ENCODE measurements at places on chromosomes 7 and 10.

DNA sequence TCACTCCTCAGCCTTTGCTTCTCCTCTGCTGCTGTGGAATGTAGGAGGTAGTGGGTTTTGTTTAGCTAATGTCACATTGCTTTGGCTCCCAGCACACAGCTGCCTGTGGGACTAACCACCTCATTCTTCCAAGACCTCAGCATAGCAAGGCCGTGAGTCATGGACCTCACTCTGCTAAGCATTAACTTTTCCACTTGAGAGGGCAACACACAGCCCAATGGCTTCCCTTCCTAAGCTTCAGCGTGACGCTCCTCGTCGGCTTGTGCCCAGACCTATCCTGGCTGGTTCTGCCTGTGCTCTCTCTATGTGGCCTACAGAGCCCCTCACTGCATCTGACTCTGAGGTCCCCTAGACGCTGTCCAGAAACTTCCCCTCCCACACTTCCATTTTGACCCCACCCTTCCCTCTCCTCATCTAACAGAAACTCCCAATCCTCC, 23.3 kb downstream of the MYOF start:
- peak; percentile 95 for DNase-seq

GRCh38 chr10:24814568-24815313, 91.1 kb upstream of the ARHGAP21 start:
- DNase-seq, result no peak

DNA sequence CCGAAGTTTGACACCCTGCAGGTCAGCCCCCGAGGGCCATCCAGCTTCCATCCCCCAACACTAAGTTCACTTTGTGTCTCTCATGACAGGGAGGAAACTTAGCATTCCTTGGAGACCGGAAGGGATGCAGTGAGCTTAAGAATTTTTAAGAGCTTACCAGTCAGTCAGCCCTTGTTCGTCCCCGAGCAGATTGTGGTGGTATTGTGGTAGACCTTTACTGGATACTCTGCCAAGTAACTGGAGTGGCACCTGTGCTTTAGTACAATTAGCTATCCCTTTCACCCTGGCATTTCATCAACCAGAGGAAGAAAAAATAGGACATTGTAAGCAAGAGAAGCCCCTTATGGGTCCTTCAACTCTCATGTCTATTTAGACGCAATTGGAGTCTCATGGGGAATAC, 74.8 kb downstream of the NSUN6 start:
- no peak for DNase-seq

DNA sequence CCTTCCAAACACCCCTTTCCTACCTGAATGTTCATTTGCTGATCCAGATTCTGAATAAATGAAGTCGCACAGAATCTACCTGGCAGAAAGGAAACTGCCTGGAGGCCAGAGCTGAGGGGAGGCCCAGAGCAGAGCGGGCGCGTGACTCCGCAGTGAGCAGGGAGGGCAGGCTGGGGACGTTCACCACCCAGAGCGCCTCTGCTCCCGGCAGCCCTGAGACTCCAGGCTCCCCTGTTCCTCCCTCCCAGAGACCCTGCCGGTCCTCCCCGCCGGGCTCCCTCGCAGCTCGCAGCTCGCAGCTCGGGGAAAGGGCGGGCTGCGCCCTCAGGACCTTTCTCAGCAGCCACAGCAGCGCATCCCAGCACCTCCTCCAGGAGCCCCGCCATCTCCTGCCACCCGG, 176.7 kb upstream of the ZNF32 start:
- DNase-seq, result peak; percentile 62

GRCh38 chr10:50540069-50540825, 83.5 kb downstream of the SGMS1 start:
- DNase-seq, result no peak

DNA sequence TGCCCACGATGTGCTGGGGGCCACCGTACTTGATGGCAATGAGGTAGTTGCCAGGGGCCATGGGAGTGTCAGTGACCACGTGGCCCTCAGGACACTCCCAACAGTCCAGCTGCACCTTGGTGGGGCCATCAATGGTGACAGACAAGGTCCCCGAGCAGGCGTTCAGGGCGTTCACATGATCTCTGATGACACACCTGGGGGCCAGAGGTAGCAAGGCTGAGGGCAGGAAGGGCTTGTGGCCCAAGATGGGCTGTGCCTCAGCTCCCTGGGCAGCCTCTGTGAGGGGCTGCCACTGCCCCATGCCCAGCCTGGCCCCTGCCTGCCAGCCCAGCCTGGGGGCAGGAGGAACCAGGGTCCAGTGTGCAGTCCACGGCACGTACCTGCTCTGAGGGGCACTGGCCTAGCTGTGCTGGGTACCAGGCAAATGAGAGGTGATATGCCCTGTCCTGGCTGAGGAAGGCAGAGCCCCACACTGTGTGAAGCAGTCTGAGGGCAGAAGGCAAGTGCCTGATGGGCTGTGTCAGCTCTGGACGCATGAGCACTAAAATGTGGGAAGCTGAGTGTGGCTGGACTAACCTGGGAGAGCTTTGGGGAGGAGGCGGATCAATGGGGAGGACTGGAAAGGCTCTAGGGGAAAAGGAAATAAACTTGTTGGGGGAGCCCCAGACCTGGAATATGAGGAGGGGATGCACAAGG, 3.5 kb upstream of the KCP start:
- peak; percentile 52 for DNase-seq

GRCh38 chr7:151782598-151783448, 94.1 kb downstream of the PRKAG2 start:
- DNase-seq, result peak; percentile 87

- DNase-seq, result no peak
Measured at GRCh38 chr7:156628562-156628961, 12.0 kb upstream of the RNF32 start.

- no peak for DNase-seq
Measured at GRCh38 chr10:13920031-13920430, 333.3 kb downstream of the PRPF18 start.
